ENCODE measurements at places on chromosomes 5 and 9.

- no peak for DNase-seq
Measured at GRCh38 chr9:13205824-13206223, 73.7 kb downstream of the MPDZ start.

GRCh38 chr9:91834740-91835139, 115.3 kb downstream of the ROR2 start:
- DNase-seq = no peak

DNA sequence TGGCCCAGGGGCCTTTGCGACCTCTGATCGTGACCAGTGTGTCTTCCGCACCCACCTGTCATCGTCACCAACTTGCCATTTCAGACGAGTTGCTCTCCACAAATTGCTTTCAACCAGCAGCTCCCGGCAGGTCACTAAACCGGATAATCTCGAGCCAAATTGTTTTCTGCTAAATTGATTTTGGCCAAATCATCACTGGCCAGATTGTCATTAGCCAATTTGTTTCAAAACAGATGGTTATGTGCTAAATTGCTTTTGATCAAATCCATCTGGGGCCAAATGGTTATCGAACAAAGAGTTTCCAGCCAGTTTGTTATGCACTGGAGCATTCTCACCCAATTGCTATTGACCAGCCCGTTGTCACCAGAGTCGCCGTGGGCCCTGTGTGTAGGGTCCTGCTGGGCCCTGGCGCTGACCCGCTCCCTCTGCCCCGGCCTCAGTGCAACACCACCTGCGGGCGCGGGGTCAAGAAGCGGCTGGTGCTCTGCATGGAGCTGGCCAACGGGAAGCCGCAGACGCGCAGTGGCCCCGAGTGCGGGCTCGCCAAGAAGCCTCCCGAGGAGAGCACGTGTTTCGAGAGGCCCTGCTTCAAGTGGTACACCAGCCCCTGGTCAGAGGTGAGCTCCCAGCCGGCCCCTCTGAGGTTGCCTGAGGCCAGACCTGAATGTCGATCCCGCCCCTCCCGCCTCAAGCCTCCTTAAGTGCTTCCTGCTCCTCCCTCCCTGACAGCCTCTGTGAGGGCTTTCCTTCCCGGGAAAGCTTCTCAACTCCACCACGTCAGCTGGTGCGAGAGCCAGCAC, 35.6 kb downstream of the ADAMTSL2 start:
- DNase-seq = no peak

GRCh38 chr5:39411985-39412384, 12.8 kb downstream of the DAB2 start:
- no peak for DNase-seq

DNA sequence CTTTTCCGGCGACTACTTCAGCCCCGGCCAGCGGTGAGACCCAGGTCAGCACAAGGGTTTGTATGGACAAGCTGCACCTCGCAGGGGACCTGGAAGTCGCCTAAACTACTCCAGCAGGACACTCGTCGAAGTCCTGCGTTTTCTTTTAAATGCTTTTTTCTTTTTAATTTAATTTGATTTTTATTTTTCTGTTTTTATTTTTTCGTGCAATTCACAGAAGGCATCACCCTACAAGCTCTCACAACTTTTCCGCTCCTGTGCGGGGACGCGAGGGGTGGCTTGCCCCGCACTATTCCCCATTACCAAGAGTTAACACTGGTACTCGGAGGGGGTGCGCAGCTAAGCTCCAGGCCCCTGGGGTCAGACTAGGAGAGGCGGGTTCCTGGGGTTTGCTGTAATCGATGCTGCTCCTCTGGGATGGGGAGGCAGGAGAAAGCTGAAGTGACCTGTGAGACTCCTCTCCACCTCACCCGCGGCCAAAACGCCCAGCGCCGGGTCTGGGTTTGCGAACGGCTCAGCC, 1.3 kb downstream of the EDIL3 start:
- DNase-seq = no peak

DNA sequence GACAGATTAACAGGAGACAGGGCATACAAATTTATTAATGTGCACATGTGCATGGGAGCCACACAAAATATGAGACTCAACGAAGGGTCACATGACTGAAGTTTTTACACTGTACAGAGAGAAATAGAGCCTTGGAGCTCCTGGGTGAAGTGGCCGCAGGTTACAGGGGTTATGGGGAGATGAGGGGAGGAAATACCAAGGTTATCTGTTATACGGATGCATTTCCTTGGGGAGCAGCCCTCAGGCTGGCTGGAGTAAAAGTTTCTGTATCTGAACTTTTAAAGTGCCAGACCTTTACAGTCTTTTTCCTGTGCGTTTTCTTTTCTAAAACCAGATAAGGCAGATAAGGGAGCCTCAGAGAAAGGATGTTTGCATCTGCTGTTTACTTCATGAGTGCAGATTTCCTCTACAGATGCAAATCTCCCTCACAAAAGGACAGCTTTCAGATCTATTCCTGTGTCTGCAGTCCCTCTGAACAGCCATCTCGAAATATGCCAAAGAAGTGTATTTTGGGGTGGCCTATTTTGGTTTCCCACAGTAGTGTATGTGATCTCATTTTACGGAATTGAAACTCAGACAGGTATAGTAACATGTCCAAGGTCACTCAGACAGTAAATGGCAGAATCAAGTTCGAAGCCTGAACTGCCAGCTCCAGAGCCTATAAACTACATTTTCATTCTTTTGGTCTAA, 139.3 kb upstream of the FBXL17 start:
- no peak for DNase-seq

GRCh38 chr5:149387982-149388381, 8.9 kb upstream of the IL17B start:
- DNase-seq = no peak

DNA sequence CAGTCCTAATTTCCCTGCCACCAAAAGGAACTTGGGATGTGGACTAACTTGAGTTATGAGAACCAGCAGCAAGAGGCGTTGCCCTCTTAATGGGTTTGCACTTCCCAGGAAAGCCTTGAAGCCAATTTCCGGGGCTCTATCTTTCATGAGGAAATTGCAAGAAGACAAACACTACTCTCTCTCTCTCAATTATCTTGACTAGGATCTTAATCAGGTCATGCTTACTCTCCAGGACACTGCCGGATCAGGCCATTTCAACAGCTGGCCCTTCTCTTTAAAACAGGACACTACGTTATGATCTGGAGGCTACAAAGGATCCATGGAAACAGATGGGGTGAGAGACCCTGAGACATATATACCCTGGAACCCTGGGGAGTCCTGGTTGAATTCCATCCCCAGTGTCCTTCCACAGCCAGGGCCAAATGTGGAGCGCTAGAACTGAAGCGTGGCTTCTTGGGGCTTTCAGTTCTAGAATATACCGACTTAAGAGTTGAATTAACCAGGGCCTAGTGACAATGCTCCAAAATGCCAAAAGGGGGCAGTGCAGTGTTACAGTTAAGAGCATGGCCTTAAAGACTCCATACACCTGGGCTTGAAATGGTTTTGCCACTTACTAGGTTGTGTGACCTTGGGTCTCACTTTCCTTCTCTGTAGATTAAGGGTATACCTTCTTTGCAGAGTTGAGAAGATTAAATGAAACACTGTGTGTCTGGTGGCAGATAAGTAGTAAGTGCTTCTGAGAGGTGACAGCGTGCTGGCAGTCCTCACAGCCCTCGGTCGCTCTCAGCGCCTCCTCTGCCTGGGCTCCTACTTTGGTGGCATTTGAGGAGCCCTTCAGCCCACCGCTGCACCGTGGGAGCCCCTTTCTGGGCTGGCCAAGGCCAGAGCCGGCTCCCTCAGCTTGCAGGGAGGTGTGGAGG, 21.1 kb downstream of the FAM219A start:
- DNase-seq = peak; percentile 24

- DNase-seq = no peak
Measured at GRCh38 chr9:126306071-126306647, 20.5 kb upstream of the MVB12B start.

- no peak for DNase-seq
Measured at GRCh38 chr5:6228257-6229250, 149.8 kb downstream of the MED10 start.

GRCh38 chr9:14907360-14907685, 2.9 kb downstream of the FREM1 start:
- no peak for DNase-seq

GRCh38 chr5:59673438-59674058, 220.0 kb downstream of the PDE4D start:
- DNase-seq = no peak

DNA sequence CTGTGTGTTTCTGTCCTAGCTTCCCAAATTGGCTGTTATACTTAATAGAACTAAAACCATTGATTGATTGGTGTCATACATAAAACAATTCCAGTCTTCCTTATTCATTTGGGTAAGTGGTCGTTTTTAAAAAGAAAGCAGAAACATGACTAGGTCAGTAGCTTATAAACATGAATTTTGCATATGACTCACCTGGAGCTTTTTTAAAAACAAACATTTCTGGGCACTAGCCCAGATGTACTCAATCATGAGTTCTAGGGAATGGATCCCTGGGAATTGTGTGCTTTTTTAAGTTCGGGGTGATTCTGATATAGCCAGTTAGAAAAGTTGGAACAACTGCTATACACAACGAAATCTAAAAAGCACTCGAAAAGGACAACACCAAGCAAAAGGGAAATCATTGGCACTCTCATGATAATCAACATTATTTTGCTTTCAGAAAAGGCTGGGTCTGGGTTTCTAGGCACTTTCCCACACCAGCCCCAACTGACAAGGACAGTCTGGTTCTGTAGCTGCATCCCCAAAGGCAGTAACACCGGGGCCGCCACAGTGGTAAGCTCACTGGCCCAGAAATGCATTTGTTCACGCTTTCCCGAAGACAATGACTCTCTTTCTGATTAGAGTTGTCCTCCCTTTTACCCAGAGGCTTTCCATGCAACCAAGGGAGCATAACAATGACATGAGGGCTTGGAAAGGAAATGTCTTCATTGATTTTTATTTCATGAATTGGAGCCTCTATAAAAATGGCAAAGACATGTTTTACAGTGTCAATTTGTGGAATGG, 664.9 kb upstream of the WWC1 start:
- DNase-seq = no peak

- DNase-seq = peak; percentile 44
Measured at GRCh38 chr5:76787237-76787636, 31.6 kb upstream of the F2RL1 start.

DNA sequence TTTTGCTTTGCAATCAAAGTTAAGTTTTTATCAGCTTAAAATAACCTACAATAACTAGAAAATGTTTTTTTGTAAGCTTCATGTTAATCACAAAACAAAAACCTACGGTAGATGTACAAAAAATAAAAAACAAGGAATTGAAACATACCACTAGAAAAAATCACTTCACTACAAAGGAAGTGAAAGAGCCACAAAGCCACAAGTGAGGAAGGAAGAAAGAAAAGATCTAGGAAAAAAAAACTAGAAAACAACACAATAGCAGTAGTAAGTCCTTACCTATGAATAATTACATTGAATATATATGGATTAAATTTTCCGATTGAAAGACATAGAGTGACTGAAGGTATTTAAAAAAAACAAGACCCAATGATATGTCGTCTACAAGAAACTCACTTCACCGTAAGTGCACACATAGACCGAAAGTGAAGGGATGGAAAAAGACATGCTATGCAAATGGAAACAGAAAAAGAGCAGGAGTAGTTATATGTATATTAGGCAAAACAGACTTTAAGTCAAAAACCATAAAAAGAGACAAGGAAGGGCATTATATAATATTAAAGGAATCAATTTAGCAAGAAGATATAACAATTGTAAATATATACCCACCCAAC, 13.4 kb upstream of the ZDHHC21 start:
- DNase-seq = no peak

- DNase-seq = no peak
Measured at GRCh38 chr5:9712911-9713310, 82.8 kb upstream of the TAS2R1 start.

GRCh38 chr9:4164356-4164755, 135.5 kb downstream of the GLIS3 start:
- DNase-seq = no peak

DNA sequence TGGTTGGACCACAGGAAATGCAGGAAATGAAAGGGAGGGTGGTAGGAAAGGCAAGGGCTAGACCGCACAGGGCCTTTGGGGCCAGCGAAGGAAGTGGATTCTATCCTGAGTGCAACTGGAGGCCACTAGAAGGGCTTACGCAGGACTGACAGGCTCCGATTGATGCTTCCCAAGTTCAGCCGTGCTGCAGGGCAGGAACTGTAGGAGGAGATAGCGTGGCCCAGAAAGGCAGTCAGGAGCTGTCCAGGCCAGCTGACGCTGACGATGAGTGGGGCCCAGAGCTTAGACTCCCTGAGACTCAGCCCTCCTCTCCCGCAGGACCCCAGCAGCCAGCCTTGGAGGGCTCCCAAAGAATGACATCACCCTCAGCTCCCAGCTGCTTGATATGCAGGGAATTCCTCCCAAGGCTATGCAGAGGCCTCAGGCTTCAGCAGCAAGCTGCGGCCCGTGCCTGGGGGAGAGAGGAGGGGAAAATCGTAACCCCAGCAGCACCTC, 48.8 kb downstream of the KCNIP1 start:
- peak; percentile 83 for DNase-seq

- DNase-seq = no peak
Measured at GRCh38 chr5:180825768-180826525, 23.3 kb upstream of the MGAT1 start.

- DNase-seq = no peak
Measured at GRCh38 chr9:107999890-108000289, 510.3 kb upstream of the KLF4 start.

- DNase-seq = no peak
Measured at GRCh38 chr9:112780450-112781036, 30.0 kb downstream of the SNX30 start.

GRCh38 chr5:35780236-35780635, 76.5 kb upstream of the IL7R start:
- no peak for DNase-seq

GRCh38 chr5:135887881-135888614, 7.6 kb downstream of the IL9 start:
- no peak for DNase-seq

- no peak for DNase-seq
Measured at GRCh38 chr9:35760651-35761050, 6.6 kb upstream of the MSMP start.

DNA sequence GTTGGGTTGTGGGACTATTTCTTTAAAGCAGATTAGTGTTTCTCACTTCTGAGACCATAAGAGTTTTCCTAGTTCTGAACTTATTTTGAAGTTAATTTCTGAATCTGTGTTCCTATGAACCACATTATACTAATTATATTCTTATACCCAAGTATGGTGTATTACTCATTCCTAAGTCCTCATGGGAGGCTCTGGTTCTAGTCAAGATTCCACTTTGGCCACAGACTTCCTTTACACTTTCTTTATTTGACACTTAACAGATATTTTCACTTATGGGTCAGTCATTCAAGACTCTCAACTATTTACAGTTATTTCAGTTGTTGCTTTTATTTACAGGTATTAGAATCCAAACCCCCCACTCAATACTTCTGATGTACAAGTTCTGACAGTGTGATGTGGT, 937.2 kb upstream of the TYRP1 start:
- DNase-seq = no peak

- DNase-seq = no peak
Measured at GRCh38 chr9:7930613-7931012, 131.0 kb upstream of the DMAC1 start.

GRCh38 chr5:68424799-68425537, 209.4 kb downstream of the PIK3R1 start:
- DNase-seq = no peak

Measured in left ventricle myocardium inferior (tissue), 1 donor.